ENCODE measurements at places on chromosomes 13 and 19.
A peak's percentile ranks its signal among the peaks of the same experiment; 100 is the strongest.

- no peak for DNase-seq
Measured at GRCh38 chr13:106473154-106473553, 62.3 kb downstream of the EFNB2 start.

- no peak for DNase-seq
Measured at GRCh38 chr13:97719736-97720135, 233.7 kb upstream of the IPO5 start.

DNA sequence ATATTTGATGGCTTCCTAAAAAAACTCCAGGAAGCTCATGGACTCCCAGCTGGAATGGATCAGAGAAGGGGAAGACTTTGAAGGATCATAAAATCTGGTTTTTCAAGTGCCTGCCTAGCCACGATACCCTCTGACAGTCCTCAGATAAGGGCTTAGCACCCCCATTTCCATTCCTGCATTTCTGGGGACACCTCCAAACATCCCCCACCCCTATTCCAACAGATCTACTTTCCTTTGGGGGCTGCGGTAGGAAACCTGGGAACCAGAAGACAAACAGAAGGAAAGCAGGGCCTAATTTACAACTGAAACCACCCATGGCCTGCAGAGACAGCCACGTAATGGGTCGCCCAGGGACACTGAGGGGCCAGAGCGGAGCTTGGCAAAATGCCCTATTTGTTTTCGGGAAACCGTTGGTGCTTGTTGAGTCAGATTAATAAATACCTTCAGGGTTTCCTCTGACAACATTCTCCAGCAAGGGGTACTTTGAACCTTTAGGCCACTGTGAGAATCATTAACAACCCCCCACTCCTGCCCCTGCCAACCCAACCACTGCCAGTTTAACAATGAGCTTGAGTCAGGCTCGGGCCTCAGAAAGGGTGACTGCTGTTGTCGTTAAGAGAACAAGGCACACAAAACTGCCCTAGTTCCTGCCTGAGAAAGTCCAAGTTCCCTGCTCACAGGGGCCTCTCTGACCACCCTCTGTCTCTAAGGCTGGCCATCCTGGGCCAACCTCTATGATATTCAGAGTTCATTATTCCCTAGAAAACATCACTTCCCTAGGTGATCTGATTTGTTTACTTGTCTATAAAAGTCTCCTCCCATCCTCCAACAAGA, 23.5 kb downstream of the RHPN2 start:
- DNase-seq = no peak

DNA sequence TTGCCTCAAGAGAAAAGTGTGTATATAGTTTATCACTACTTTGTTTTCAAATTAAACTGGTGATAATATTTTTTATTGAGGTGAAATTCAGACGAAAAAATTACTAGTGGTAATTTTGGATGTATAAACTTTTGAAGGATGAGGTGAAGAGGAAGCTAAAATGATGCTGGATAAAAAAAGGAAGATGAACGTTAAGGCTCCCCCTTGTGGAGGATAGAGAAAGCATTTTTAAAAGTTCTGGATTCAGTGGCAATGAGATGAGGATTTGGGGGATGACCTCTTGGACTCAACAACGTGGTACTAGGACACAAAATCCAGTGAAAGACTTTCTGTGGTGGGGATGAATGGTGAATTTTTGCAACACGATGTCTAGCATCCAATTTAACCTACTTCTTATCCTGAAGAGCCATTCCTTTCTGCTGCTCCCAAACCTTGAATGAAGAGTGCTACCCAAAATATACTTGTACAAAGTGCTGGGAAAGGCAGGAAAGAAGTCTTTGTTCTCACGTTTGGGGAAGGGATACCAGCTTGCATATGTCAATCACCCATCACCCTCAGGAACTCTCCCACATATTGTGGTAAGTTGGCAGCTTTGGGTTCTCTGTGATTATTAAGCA, 7.3 kb upstream of the SIGLEC5 start:
- peak; percentile 55 for DNase-seq

GRCh38 chr13:65032825-65033224, 2197.3 kb downstream of the PCDH9 start:
- no peak for DNase-seq

GRCh38 chr19:36973021-36973843, 57.1 kb downstream of the ZNF568 start:
- DNase-seq = peak; percentile 34

GRCh38 chr13:99811067-99811700, 160.4 kb downstream of the ZIC5 start:
- DNase-seq = no peak

- no peak for DNase-seq
Measured at GRCh38 chr13:40438022-40438680, 228.3 kb downstream of the FOXO1 start.

- no peak for DNase-seq
Measured at GRCh38 chr19:10744253-10744798, 26.4 kb downstream of the DNM2 start.

DNA sequence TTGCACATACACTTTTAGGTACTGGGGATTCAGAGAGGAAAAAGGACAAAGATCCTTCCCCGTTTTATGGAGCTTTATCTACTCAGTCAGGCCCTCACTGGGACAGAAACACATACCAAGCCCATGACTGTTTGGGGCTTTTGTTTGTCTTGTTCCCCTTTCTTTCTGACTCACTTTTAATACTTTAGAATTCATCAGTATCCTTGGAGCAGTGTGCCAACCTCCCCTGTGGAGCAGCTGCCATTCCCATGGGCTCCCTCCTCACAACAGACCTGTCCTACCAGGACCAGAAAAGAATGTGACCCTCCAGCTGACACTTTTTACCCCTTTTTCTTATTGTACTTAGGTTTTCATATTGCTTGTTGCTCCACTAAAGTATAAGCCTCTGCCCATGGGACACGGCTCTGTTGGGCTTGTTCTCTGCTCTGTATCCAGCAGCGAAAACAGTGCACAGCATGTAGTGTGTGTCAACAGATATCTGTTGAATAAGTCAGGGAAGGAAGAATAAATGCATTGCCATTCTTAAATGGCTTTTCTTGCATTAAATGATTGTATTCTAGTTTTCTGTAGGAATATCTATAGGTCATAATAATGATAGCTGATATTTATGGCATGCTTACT, 431.1 kb downstream of the EFNB2 start:
- DNase-seq = no peak

GRCh38 chr13:33345842-33346241, 60.3 kb upstream of the STARD13 start:
- DNase-seq = no peak

DNA sequence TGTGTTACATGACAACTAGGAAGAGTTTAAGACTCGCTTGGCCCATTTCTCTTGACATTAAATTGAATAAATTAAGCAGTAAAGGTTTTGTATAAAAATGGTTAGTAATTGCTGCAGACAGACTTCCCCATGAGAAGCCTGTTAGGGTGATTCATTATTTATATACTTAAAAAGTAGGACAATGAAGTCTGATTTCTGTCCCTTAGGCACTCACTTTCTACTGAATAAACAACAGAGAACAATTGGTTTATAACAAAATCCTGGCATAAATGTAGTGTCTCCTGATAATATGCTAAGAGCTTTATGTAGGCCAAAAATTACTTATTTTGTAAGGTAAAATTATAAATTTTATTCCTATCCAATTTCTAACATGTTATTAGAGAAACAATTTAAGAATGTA, 2138.5 kb upstream of the PCDH20 start:
- no peak for DNase-seq

- DNase-seq = peak; percentile 54
Measured at GRCh38 chr13:51225029-51225428, 2.8 kb downstream of the FAM124A start.

- no peak for DNase-seq
Measured at GRCh38 chr13:44546164-44546563, 30.0 kb downstream of the TSC22D1 start.

- peak; percentile 5 for DNase-seq
Measured at GRCh38 chr13:111281751-111282311, 38.6 kb upstream of the TEX29 start.

GRCh38 chr19:4971424-4971793, 2.5 kb downstream of the KDM4B start:
- no peak for DNase-seq

DNA sequence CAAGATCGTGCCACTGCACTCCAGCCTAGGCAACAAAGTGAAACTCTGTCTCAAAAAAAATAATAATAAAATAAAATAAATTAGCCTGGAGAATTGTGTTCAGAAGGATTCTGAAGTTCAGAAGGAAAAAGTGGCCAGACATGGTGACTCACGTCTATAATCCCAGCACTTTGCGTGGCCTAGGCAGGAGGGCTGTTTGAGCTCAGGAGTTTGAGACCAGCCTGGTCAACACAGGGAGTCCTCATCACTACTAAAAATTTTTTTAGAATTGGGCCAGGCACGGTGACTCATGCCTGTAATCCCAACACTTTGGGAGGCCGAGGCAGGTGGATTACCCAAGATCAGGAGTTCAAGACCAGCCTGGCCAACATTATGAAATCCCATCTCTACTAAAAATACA, 6.0 kb downstream of the RDH8 start:
- DNase-seq = no peak

DNA sequence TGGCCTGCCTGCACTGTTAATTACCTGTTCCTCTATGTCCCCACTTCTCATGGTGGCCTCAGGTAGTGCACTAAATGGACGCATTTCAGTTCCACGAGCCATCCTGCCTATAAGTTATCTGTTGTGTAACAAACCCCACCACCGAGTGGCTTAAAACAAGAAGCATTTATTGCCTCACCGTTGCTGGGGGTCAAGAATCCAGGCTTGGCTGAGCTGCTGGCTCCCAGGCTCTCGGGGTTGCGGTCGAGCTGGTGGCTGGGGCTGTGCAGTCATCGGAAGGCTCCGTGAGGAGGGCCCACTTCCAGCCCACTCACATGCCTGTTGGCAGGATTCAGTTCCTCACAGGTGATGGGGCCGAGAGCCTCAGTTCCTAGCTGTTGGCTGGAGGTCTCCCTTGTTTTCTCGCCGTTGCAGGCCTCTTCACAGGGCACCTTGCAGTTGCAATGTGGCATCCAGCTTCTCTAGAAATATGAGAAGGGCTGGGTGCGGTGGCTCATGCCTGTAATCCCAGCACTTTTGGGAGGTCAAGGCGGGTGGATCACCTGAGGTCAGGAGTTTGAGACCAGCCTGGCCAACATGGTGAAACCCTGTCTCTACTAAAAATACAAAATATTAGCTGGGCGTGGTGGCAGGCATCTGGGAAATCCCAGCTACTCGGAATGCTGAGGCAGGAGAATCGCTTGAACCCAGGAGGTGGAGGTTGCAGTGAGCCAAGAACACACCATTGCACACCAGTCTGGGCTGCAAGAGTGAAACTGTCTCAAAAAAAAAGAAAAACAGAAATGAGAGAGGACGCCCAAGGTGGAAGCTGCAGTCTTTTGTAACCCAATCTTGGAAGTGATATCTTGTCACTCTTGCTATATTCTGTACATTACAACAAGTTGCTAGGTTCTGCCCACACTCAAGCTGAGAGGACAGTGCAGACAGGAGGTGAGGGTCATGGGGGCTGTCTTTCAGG, 6.5 kb upstream of the PTOV1 start:
- DNase-seq = peak; percentile 28

- DNase-seq = no peak
Measured at GRCh38 chr13:70708775-70709174, 600.5 kb upstream of the KLHL1 start.

- no peak for DNase-seq
Measured at GRCh38 chr19:36773223-36773579, 594 bp upstream of the ZNF850 start.

- DNase-seq = no peak
Measured at GRCh38 chr13:112165712-112166111, 98.8 kb downstream of the SOX1 start.

DNA sequence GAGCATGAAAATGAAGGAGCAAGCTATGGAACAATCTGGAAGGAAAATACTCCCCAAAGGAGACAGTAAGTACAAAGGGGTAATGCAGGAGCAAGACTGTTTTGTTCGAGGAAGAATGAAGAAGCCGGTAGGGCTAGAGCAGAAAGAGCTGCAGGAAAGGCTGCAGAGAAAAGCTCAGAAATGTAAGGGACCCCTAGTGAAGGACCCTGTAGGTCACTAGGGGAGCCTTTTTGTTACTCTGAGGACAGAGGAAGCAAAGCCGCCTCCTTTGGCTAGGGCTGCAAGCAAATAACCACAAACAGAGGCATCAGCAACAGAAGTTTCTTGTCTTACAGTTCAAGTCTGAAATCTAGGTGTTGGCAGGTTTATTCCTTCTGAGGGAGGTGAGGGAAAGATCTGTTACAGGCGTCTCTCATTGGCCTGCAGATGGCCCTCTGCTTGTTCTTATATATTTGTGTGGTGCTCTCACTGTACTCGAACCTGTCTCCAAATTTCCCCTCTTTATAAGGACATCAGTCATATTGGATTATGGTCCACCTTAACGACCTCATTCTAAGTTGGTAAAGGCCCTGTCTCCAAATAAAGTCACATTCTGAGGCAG, 362.3 kb downstream of the COG6 start:
- DNase-seq = no peak

DNA sequence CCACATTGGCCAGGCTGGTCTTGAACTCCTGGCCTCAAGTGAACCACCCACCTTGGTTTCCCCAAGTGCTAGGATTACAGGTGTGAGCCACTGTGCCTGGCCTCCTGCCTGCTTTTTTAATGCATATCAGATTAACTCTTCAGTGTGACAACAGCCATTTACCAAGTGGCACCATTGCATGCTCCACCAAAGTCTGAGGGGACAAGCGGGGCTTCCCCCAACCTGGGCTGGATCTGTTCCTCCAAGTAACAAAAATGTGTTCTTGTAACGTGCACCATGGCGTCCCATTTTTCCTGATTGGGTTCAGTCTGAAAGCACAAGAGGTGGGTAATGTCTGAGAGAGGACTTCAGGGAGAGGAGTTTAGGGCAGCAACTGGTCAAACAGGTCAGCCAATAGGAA, 77.8 kb downstream of the TEX29 start:
- no peak for DNase-seq

DNA sequence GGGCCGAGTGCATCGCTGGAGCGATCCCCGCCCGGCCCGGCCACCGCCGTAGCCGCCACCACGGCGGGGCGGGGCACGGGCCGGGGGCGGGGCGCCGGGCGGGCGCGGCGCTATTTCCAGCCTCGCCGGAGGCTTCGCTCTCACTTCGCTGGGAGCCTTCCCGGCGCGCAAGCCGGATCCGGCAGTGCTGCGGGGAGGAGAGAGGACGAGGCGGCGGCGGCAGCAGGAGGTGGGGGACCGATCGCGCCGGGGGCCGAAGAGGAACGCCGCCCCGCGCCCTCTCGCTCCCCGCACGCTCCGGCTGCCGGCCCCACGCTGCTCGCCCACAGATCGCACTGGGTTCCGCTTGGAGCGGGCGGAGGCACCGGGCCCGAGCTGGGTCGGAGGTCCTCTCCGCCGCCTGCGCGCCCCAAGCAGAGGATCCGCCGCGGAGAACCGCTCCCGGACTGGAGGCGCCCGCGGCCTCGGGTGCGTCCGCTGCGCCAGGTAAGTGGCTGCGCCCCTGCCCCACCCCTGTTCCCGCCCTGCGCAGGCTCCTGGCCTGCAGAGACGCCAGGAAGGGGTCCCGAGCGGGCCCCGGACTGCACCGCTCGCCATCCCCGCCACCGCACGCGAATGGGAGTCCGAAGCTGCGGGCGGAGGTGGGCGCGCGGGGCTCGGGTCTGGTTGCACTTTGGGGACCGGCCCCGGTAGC, at the start of gene CHST8:
CHST8 (plus strand) TSS at position 143 of the 694 bp plus-strand sequence. CDS start 67,309 bp downstream, outside the sequence.
- DNase-seq = no peak

GRCh38 chr19:33676999-33677665, 55.4 kb downstream of the CHST8 start:
- DNase-seq = no peak

- DNase-seq = no peak
Measured at GRCh38 chr13:110001670-110002275, 215.4 kb upstream of the IRS2 start.

- no peak for DNase-seq
Measured at GRCh38 chr13:106917024-106917571, 349.2 kb upstream of the ARGLU1 start.

GRCh38 chr13:50511877-50512341, 331.6 kb downstream of the DLEU7 start:
- peak; percentile 49 for DNase-seq

GRCh38 chr13:23636360-23636759, 66.1 kb downstream of the TNFRSF19 start:
- DNase-seq = no peak
